ENCODE measurements at places on chromosomes 11 and 22.

GRCh38 chr11:85029964-85030363 is 597.2 kb downstream of the DLG2 start:
- no peak for DNase-seq

- DNase-seq: no peak
Measured at GRCh38 chr11:114130629-114131277, 71.2 kb downstream of the ZBTB16 start.

GRCh38 chr11:93672280-93672679 is 10.8 kb downstream of the CEP295 start:
- no peak for DNase-seq

DNA sequence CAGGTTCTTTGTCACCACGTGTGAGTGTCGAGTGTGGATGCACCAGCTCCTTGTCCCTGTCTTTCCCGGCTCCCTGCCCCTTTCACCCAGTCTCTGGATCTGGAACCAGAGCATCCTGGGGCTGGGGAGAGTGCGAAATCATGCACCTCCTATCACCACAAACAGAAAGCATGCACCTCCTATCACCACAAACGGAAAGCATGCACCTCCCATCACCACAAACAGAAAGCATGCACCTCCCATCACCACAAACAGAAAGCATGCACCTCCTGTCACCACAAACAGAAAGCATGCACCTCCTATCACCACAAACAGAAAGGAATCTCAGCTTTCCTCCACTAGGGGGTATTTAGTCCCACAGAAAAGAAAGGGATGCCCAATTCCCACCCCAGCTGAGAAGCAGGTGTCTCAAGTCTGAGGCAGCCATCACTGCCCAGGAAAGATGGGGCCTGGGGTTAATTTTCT is 5.9 kb upstream of the GLB1L3 start:
- DNase-seq: peak; percentile 28

DNA sequence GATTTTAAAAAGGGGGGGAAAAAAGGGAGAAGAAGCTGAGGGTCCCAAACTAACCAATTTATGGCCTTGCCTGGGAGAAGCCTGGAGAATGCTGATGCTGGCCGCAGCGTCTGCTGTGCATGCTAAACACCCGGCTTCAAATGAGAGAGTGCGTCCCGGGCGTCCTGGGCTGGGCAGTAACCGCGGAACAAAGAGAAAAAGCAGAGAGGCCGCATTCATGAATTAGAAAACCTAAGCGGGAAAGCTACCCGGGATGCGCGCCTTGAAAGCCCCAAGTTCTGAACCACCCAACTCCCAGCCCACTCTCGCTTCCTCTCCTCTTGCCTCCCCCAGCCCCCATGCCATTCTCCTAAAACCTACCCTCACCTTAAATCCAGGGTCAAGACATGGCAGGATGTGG is 6.5 kb downstream of the MN1 start:
- no peak for DNase-seq

DNA sequence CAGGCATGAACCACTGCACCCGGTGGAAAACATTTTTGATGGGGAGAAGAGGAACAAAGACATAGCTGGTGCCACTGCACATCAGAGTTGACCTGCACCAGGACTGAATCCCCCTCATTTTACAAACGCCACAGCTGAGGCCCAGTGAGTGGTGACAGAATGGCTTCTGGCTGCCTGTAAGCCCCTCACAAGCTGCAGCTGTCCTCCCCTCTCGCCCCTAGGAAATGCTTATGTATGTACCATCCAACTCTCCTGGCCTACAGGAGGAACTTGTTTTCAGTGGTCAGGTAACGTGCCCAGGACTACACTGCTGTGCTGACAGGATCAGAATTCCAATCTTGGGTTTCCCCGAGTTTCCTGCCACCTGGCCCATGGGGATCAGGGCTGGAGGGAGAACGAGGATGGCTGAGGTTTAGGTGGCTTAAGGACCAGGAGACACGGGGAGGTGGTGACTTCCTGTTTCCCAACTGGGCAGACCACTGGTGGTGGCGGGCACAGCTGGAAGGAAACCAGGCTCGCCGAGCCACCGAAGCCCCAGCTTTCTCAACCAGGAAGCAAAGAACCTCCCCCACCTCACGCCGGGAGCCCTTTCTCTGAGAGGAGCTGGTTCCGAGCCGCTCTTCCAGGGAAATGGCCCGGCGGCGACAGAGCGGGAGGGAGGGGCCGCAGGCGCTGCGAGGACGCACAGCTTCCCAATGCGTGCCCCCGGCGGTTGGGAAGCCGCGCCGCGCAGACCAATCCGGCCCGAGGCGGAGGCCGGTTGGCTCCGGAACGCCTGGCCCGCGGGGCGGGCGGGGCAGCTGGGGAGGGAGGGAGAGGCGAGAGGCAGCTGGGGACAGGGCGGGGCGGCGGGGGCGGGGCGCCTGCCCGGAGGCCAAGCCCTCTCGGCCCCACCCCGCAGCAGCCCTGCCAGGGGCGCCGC is 1.0 kb upstream of the LRFN4 start:
- peak; percentile 92 for DNase-seq

DNA sequence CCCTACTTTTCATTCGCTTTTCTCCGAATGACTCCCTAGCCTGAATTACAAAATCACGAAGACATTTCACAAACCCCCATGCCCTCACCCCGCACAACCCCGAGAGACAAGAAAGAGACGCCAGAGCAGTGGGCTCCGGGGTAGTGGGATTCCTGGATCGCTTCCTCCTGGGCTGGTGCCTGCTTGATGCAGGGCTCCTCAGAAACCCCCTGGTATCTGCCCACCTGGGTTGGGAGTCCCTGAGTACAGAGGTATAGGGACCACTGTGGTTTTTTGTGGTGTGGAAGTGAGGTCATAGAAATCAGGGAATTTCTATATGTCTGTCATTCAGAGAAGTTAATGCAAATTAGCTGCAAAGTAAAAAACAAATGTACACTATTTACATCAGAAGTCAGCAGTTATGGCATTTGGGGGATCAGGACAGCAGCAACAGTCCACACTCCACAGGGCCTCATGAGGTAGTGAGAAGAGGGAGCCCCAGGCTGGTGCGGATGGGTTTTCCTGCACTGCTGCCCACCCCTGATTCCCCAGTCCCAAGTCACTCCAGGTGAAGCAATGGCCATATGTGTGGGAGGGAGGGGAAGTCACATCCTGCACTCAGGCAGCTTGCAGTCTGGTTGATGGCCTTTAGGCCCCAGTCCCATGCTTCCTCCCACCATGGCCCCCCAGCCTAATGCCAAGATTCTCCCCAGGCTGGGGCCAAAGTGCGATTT is 39.6 kb downstream of the BUD13 start:
- no peak for DNase-seq

DNA sequence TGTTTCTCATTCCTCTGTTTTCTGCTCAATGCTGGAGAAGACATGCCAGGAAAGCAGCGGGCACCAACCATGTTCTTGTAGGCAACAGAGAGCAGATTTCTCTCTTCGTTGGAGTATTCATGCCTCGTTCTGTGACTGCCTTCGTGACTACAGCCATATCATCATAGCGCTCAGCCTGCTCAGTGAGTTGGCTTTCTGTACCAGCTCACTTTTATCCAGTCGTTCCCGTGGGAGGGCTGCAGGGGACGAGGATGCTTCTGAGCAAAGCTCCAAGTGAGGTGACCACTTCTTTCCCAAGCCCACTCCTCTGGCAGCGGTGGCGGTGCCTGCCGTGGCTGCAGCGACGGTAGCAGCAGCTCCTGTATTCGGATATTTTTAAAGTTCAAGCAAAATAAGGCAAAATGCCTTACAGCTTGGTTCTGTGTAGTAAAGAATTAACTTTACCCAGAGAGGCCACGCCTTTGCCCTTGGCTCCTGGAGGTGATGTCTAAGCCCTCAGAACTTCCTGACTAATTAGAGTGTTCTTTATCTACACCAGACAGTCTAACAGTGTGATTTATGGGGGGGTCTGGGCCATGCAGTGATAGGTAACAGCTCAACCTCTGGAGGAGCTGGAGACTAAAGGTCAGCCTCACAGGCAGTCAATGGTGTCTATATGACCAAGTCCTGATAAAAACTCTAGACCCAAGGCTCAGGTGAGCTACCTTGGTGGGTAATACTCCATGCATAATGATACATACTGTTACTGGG is 35.3 kb downstream of the LDHAL6A start:
- DNase-seq: no peak

- DNase-seq: peak; percentile 68
Measured at GRCh38 chr22:17501679-17502285, 61.5 kb upstream of the SLC25A18 start.

- no peak for DNase-seq
Measured at GRCh38 chr22:25367756-25368155, 148.3 kb downstream of the CRYBB2 start.

DNA sequence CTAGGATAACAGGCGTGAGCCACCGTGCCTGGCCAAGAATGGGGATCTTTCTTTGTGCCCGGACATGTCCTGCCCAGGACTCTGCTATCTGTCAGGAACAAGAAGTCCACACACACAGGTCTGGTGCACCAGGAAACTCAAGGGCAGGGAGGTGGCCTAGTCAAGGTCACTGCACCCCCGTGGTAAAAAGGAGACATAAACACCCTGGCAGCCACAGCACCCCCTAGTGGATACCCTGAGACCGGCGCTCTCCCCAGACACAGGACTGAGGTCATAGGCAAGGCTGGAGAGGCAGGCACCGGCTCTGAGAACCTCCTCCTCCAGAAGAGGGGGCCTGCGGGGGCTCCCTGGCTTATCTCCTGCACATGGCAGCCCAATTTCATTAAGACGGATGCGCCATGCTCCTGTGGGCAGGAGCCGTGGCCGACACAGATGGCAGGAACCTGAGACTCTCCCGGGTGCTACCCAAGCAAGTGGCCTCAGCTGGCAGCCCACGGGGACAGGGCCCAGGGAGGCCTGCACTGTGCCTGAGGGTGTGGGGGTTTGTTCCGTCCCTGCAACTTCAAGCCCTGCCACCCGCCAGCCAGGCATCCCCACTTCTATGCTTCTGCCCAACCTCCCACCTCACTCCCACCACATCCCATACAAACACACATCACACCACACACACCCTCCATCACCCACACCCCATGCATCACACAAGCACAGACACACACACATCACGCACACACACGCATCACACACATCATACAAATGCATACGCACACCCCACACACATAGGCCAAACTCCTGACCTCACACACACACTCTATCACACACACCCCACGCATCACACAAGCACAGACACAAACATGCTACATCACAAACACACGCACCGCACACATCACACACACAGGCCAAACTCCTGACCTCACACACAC is 19.6 kb downstream of the MACROD1 start:
- DNase-seq: peak; percentile 77

DNA sequence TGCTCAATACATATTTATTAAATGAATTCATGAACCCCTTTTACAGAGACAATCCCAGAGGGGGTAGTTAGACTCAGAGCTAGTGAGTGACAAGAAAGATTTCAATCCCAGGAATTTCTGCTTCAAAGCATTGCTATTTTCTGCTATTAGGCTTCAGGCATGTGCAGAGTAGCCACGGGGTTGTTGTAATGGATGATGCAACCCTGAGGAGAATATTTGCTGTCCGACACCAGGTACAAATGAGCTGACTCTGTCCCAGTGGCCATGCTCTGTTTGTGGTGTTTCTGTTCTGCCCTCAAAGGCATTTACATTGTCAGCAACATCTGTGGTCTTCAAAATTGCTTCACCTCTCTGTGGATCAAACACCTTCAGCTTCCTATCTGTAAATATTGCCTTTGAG is 102.6 kb downstream of the CSNK2A3 start:
- no peak for DNase-seq

DNA sequence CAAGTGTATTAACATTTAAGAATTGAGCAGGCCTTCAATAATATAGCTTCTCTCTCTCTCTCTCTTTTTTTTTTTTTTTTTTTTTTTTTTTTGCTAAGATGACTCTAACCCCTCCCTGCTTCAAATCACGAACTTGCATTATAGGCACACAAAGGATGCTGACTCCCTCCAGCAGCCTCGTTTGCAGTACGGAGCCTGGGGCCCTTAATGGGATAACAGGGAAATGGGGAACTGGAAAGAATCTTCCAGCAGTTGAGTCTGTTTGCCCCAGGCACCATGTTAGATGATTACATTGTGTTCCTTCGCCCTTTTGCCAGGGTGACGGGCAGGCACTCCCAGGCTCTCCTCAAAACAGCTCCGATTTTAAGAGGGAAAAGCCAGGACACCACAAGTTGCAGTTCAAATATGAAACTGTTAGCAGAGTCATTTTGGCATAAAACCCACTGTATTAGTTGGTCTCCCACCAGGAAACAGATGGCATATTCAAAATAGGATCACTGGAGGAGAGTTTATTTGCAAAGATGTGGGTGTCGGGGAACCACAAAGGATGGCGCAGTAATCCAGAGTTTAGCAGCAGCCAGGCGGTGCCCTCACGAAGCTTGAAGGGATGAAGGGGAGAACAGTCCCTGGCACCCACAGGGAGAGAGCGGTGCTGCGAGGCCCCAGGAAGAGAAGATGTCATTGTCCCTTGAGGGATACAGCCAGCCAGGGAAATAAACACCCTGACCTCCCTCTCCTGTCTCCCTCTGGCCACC is 26.5 kb upstream of the TREH start:
- DNase-seq: no peak

- DNase-seq: no peak
Measured at GRCh38 chr11:11359611-11360010, 6.6 kb upstream of the CSNK2A3 start.

GRCh38 chr11:123143921-123144320 is 51.1 kb downstream of the CLMP start:
- no peak for DNase-seq

- no peak for DNase-seq
Measured at GRCh38 chr11:119999220-119999619, 138.7 kb downstream of the TRIM29 start.

- DNase-seq: no peak
Measured at GRCh38 chr11:118442908-118443589, 6.8 kb downstream of the KMT2A start.
